ENCODE measurements at places on chromosomes 3 and 15. TPM values are rescaled to one million over a fixed set of nuclear protein-coding genes. Genes with fewer than 3 reads are reported as not detected.

ANKRD63 gene
- not detected for total RNA-seq

LTK gene
- 0.50 TPM for total RNA-seq

LRRN1 gene
- 0.17 TPM for total RNA-seq

LRRC31 gene
- total RNA-seq = not detected

CYP1A2 gene
- not detected for total RNA-seq

CCR2 gene
- total RNA-seq = not detected

WHAMM gene
- 3.2 TPM for total RNA-seq

IL17RD gene
- 2.0 TPM for total RNA-seq

CCR3 gene
- total RNA-seq = not detected

GABRG3 gene
- total RNA-seq = not detected
